ENCODE measurements at places on chromosomes 12 and 14. TPM values are rescaled to one million over a fixed set of nuclear protein-coding genes. Genes with fewer than 3 reads are reported as not detected.

The KSR2 gene
- total RNA-seq: not detected

- H3K27ac ChIP-seq: no peak overlapping the region
- no peaks in the 10 kb centered on the region for H3K4me1 ChIP-seq
- no peak for DNase-seq
- no peaks in the 10 kb centered on the region for H3K27me3 ChIP-seq
- H3K36me3 ChIP-seq: no peaks in the 10 kb centered on the region
Observed at GRCh38 chr12:48512855-48513254, 12.6 kb upstream of the OR8S1 start.

GRCh38 chr12:45697371-45697770 is 32.1 kb upstream of the ARID2 start:
- no peaks in the 10 kb centered on the region for H3K4me1 ChIP-seq
- H3K27ac ChIP-seq: no peak overlapping the region
- DNase-seq: no peak
- no peaks in the 10 kb centered on the region for H3K36me3 ChIP-seq

GRCh38 chr12:19131025-19131444 is 1.5 kb downstream of the PLEKHA5 start:
- no peaks in the 10 kb centered on the region for H3K27me3 ChIP-seq
- peak overlapping the region; percentile 79 for H3K4me3 ChIP-seq
- peak; percentile 80 for DNase-seq
- peak overlapping the region; percentile 88 for H3K27ac ChIP-seq
- no peaks in the 10 kb centered on the region for H3K36me3 ChIP-seq
- no peaks in the 10 kb centered on the region for H3K4me1 ChIP-seq

- no peaks in the 10 kb centered on the region for H3K36me3 ChIP-seq
- no peaks in the 10 kb centered on the region for H3K4me1 ChIP-seq
- no peak for DNase-seq
Observed at GRCh38 chr14:36423430-36423829, 96.6 kb downstream of the NKX2-1 start.

DNA sequence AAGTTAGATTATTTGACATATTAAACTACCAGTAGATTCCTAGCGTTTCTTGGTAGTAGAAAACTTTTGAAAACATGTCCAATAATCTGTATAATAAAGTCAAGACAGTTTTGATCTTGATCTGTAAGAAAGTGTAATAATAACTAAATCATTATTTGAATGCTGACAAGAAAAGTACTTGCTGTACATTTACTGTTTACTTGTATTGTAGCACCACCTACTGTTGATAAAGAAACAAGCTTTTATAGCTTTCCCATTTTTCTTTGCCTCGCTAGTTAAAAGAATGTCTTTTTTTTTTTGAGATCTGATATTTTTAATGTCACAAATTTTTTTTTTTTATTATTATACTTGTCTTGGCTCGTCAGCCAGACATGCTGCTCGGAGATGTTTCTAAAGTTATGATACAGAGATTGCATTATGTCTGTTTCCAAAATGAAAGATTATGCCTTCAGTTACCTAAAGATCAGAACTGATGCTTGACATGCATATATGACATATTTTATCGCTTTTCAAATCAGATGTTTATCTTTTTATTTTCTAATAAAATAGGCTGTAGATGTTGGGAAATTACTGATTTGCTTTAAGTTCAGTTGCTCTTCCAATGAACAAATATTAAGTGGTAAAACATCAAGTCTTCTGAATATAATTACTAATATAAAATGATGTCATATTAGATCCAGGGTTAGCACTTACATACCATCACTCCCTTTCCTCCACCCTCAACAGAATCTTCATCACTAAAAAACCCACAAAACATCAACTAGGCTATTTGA is 140.5 kb downstream of the AKAP6 start:
- peaks cover 35% of the 10 kb centered on the region for H3K4me1 ChIP-seq
- H3K4me3 ChIP-seq: no peak overlapping the region

GRCh38 chr12:63150713-63151622 is at the start of gene AVPR1A:
TSS of gene AVPR1A (minus strand) at chr12:63151201. CDS start at chr12:63150836, 365 bp downstream.
- no peaks in the 10 kb centered on the region for H3K27me3 ChIP-seq
- no peaks in the 10 kb centered on the region for H3K36me3 ChIP-seq
- H3K27ac ChIP-seq: peak within 1 kb of the TSS; percentile 82
- H3K4me1 ChIP-seq: no peaks in the 10 kb centered on the region
